ENCODE measurements at places on chromosomes 3 and 15.

GRCh38 chr3:139204728-139205127 lies 139.1 kb upstream of the MRPS22 start:
- H3K27ac ChIP-seq, result no peak overlapping the region
- no peaks in the 10 kb centered on the region for H3K27me3 ChIP-seq
- DNase-seq, result no peak
- H3K4me3 ChIP-seq, result no peak overlapping the region

DNA sequence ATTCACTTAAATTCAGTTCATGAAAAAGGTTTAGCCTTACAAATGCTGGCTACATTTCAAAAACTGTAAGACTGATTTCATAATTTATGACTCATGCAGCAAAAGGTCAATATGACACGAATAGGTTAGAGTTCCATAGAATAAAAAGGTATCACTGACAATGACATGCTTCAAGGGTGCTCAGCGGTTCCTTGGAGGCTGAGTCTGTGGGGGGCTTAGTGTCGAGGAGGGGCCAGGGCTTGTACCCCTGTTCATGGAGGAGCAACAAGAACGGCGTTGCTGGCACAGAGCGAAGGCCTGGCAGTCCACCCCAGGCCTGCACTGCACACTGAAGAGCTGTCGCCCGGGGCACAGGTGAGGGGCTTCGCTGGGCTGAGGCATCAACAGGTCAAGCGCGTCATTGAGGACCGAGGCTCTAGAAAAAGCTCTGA lies 174.2 kb downstream of the NR1D2 start:
- H3K4me1 ChIP-seq, result no peaks in the 10 kb centered on the region
- DNase-seq, result no peak

DNA sequence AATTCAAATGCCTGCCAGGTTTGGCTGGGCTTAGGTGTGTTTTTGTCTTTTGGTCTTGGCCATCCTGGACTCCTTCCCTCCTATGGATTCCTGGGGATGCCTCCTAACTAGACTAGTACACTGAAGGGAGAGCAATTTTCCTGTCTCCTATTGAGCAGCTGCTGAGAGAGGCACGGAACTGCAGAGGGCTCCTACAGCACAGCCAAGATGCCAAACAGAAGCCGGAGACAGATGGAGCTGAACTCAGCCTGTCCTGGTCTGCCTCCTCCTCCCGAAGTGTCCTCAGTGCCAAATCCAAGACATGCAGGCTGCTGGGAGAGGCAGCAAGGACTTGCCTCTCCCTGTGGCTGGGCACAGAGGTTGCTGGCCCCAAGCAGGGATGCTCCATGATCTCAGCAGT lies 256.6 kb upstream of the PROK2 start:
- no peaks in the 10 kb centered on the region for H3K36me3 ChIP-seq
- H3K4me1 ChIP-seq, result no peaks in the 10 kb centered on the region
- no peak overlapping the region for H3K27ac ChIP-seq
- DNase-seq, result no peak
- H3K4me3 ChIP-seq, result no peak overlapping the region

DNA sequence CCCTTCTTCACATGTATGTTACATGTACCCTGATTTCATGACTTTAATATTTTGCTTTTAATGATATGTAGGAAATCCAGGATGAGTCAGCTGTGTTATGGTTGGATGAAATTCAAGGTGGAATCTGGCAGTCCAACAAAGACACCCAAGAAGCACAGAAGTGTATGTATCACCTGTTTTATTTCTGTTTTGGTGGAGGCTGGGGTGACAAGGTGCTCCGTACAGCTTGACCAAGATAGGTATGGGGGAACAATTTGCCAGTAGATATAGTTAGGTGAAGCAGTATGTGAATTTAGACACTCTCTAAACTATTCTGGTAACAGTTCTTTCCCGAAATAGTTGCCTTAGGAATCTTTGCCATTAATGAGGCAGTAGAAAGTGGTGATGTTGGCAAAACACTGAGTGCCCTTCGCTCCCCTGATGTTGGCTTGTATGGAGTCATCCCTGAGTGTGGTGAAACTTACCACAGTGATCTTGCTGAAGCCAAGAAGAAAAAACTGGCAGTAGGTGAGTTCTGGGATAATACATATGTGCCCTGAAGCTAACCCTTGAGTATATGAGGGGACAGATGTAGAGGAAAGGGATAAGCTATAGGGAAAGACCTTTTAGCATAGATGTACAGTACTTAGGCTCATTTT lies 63.7 kb upstream of the CRTC3 start:
- H3K4me3 ChIP-seq, result no peak overlapping the region
- H3K27ac ChIP-seq, result no peak overlapping the region
- peaks cover 39% of the 10 kb centered on the region for H3K4me1 ChIP-seq
- DNase-seq, result peak; percentile 51
- peaks cover under 1% of the 10 kb centered on the region for H3K36me3 ChIP-seq

GRCh38 chr3:133330065-133330464 lies 69.8 kb upstream of the BFSP2 start:
- H3K27me3 ChIP-seq, result peaks cover 3% of the 10 kb centered on the region
- H3K36me3 ChIP-seq, result no peaks in the 10 kb centered on the region
- DNase-seq, result no peak
- H3K4me1 ChIP-seq, result no peaks in the 10 kb centered on the region
- no peak overlapping the region for H3K4me3 ChIP-seq

- peaks cover 28% of the 10 kb centered on the region for H3K4me1 ChIP-seq
- peak overlapping the region; percentile 56 for H3K27ac ChIP-seq
- H3K4me3 ChIP-seq, result no peak overlapping the region
- H3K36me3 ChIP-seq, result peaks cover 18% of the 10 kb centered on the region
- H3K27me3 ChIP-seq, result no peaks in the 10 kb centered on the region
- peak; percentile 81 for DNase-seq
Measured at GRCh38 chr15:64503197-64503596, 42.8 kb downstream of the ZNF609 start.

GRCh38 chr15:98126326-98127085 lies 166.0 kb downstream of the ARRDC4 start:
- no peaks in the 10 kb centered on the region for H3K36me3 ChIP-seq
- no peak for DNase-seq
- no peak overlapping the region for H3K4me3 ChIP-seq

GRCh38 chr3:134833453-134834163 lies 38.5 kb downstream of the EPHB1 start:
- no peak overlapping the region for H3K27ac ChIP-seq
- DNase-seq, result no peak
- no peak overlapping the region for H3K4me3 ChIP-seq
- no peaks in the 10 kb centered on the region for H3K36me3 ChIP-seq
- no peaks in the 10 kb centered on the region for H3K27me3 ChIP-seq

GRCh38 chr15:29773816-29774215 lies 48.5 kb downstream of the TJP1 start:
- H3K27me3 ChIP-seq, result no peaks in the 10 kb centered on the region
- no peak overlapping the region for H3K27ac ChIP-seq
- no peak for DNase-seq
- peaks cover 11% of the 10 kb centered on the region for H3K36me3 ChIP-seq
- no peak overlapping the region for H3K4me3 ChIP-seq

DNA sequence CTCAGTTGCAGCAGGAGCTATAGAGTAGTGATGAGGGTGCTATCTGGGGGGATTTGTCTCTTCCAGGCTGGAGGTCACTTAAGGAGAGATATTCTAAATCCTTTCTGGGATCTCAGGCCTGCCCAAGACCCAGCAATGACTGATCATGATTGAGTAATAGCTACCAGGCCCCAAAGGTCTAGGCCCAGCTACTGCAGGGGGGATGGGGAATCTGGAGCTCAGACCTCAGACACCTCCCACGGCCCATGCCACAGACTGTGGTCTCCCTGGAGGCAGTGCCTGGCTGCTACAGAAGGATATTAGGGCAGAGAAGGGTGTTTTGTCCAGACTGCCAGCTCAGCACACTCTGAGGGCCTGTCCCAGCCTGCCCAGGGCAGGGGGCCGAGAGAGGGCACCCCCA lies 6.9 kb downstream of the SLC38A3 start:
- H3K27me3 ChIP-seq, result no peaks in the 10 kb centered on the region
- no peak overlapping the region for H3K4me3 ChIP-seq
- no peaks in the 10 kb centered on the region for H3K36me3 ChIP-seq

DNA sequence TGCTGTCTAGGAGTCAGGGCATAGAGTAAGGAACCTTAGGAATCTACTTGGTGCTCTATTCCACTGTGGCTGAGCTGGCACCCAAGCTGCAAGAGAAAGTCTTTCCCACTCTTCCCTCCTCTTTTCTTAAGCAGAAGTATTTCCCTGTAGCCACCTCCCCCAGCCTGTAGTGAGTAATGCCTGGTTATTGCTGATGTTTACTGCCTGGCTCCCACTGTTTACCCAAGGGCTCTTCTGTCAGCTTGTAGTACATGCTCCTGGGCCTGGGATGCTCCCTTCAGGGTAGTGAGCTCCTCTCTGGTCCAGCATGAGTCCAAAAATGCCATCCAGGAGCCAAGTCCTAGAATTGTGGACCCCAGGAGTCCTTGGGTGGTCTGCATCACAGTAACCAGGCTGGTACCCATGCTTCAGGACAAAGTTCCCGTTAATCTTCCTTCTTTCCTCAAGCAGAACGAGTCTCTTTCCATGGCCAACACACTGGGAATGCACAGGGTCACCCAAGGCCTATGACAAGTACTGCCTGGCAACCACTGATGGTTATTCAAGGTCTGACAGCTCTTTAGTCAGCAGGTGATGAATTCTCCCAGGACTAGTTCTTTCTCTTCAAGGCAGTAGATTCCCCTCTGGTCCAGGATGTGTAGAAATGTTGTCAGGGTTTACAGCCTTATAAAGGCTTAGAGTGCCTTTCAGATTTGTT lies 17.6 kb downstream of the GALK2 start:
- H3K4me1 ChIP-seq, result no peaks in the 10 kb centered on the region
- H3K36me3 ChIP-seq, result no peaks in the 10 kb centered on the region
- DNase-seq, result no peak
- H3K4me3 ChIP-seq, result no peak overlapping the region

GRCh38 chr15:90097475-90097874 lies 4.8 kb downstream of the IDH2 start:
- H3K27me3 ChIP-seq, result no peaks in the 10 kb centered on the region
- peaks cover 1% of the 10 kb centered on the region for H3K36me3 ChIP-seq
- H3K4me1 ChIP-seq, result peaks cover 14% of the 10 kb centered on the region
- no peak overlapping the region for H3K27ac ChIP-seq

- H3K27ac ChIP-seq, result no peak overlapping the region
- no peak overlapping the region for H3K4me3 ChIP-seq
- peak; percentile 24 for DNase-seq
Measured at GRCh38 chr15:100338971-100339444, 2.8 kb downstream of the ADAMTS17 start.

- H3K27me3 ChIP-seq, result peaks cover 10% of the 10 kb centered on the region
- DNase-seq, result no peak
- H3K27ac ChIP-seq, result no peak overlapping the region
Measured at GRCh38 chr3:69532547-69533224, 146.8 kb upstream of the FRMD4B start.

GRCh38 chr15:90550919-90551318 lies 21.2 kb downstream of the CRTC3 start:
- no peak for DNase-seq
- H3K4me3 ChIP-seq, result no peak overlapping the region
- H3K27me3 ChIP-seq, result no peaks in the 10 kb centered on the region
- H3K4me1 ChIP-seq, result no peaks in the 10 kb centered on the region

GRCh38 chr3:152285509-152285908 lies 16.8 kb downstream of the MBNL1 start:
- H3K36me3 ChIP-seq, result no peaks in the 10 kb centered on the region
- H3K27ac ChIP-seq, result no peak overlapping the region
- no peaks in the 10 kb centered on the region for H3K27me3 ChIP-seq
- no peak overlapping the region for H3K4me3 ChIP-seq
- H3K4me1 ChIP-seq, result peaks cover 61% of the 10 kb centered on the region
- DNase-seq, result no peak

GRCh38 chr3:46676601-46677410 lies 16.7 kb downstream of the ALS2CL start:
- H3K27ac ChIP-seq, result no peak overlapping the region
- no peak overlapping the region for H3K4me3 ChIP-seq
- H3K27me3 ChIP-seq, result no peaks in the 10 kb centered on the region
- no peaks in the 10 kb centered on the region for H3K4me1 ChIP-seq
- DNase-seq, result no peak

- H3K4me3 ChIP-seq, result no peak overlapping the region
- no peaks in the 10 kb centered on the region for H3K36me3 ChIP-seq
- H3K27ac ChIP-seq, result no peak overlapping the region
- no peak for DNase-seq
Measured at GRCh38 chr3:140529096-140529495, 148.8 kb upstream of the TRIM42 start.

DNA sequence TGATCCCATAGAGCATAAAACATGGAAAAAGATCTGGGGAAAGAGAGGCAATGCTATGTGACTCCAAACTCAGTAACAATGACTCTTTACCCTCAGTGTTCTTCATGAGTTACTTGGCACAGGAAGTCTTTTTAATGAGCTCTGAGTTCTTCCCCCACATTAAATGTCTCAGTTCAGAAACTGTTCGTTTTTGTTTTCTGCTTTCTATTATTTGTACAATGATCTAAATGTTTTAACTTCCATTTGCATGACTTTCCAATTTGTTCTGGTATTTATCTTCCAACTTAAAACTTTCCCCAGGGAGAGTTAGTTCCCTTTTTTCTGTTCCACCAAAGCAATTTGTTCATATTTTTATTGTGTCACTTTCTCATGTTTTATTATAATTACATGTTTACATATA lies 177.0 kb upstream of the ZBTB20 start:
- H3K4me3 ChIP-seq, result no peak overlapping the region
- no peak overlapping the region for H3K27ac ChIP-seq
- DNase-seq, result no peak
- peaks cover 13% of the 10 kb centered on the region for H3K4me1 ChIP-seq
- no peaks in the 10 kb centered on the region for H3K27me3 ChIP-seq

- peaks cover 6% of the 10 kb centered on the region for H3K4me1 ChIP-seq
- H3K27me3 ChIP-seq, result peaks cover 5% of the 10 kb centered on the region
- no peak overlapping the region for H3K4me3 ChIP-seq
- no peaks in the 10 kb centered on the region for H3K36me3 ChIP-seq
- no peak for DNase-seq
Measured at GRCh38 chr15:43121863-43122262, 11.5 kb upstream of the TMEM62 start.

GRCh38 chr3:184077881-184078280 lies 19.0 kb upstream of the HTR3E start:
- H3K4me1 ChIP-seq, result no peaks in the 10 kb centered on the region
- H3K27me3 ChIP-seq, result peaks cover 4% of the 10 kb centered on the region
- no peak for DNase-seq
- no peak overlapping the region for H3K27ac ChIP-seq
- no peaks in the 10 kb centered on the region for H3K36me3 ChIP-seq

- no peak overlapping the region for H3K4me3 ChIP-seq
- no peak overlapping the region for H3K27ac ChIP-seq
- DNase-seq, result no peak
- peaks cover 29% of the 10 kb centered on the region for H3K4me1 ChIP-seq
Measured at GRCh38 chr15:69089258-69089657, 71.2 kb upstream of the GLCE start.

GRCh38 chr3:138950006-138950644 lies 3.1 kb downstream of the FOXL2NB start:
- H3K36me3 ChIP-seq, result no peaks in the 10 kb centered on the region
- no peak for DNase-seq
- no peak overlapping the region for H3K4me3 ChIP-seq
- peaks cover 71% of the 10 kb centered on the region for H3K27me3 ChIP-seq
- peaks cover 13% of the 10 kb centered on the region for H3K4me1 ChIP-seq
